ENCODE measurements at places on chromosomes 12 and 14.

DNA sequence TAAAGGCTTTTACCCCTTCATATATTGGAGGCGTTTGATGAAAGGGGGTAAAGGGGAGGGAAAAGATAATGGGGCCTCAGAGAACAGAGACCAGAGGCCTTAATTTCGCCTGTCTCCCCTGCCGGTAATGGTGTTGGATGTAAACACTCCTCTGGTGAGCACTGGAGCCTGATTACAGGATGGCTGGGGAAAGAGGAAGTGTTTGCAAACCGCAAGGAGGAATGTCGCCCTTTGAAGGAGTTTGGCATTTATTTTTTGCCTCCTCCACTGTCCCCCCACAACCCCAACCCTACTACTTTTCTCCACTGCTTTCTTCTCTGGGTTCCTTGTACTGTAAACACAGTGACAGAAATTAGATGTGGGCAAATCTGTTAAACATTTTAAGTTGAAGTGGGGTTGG, 211.9 kb upstream of the TBX3 start:
- DNase-seq: no peak

DNA sequence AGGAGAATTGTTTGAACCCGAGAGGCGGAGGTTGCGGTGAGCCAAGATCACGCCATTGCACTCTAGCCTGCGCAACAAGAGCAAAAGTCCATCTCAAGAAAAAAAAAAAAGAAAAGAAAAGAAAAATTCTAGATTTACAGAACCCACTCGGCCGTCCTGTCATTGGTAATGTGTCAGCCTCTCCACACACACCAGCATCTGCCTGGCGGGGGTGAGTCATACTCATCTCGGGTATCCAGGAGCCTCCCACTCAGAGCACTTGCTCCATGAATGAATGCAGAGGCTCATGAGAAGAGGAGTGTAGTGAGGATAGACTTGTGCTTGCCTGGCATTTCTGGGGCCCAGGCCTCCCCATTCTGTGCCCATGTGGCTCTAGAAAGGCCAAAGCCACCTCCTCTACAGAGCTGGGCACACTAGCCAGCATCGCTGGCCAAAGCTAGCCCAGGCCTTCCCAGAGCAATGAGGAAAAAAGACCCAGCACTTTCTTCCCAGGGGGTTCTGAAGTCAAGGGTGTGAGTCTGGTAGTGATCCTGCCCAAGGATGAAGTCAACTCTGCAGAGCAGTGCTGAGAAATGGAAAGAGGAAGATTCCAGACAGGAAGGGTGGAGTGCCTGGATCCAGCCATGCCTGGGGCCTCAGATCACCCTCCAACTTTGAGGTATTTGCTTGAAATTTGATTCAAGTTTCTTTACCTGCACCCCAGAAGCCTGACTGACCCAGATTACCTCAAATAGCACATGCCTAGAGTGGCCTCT, 31.2 kb upstream of the KLC1 start:
- DNase-seq: no peak

GRCh38 chr14:47149326-47149725, 497.7 kb upstream of the RPL10L start:
- no peak for DNase-seq

DNA sequence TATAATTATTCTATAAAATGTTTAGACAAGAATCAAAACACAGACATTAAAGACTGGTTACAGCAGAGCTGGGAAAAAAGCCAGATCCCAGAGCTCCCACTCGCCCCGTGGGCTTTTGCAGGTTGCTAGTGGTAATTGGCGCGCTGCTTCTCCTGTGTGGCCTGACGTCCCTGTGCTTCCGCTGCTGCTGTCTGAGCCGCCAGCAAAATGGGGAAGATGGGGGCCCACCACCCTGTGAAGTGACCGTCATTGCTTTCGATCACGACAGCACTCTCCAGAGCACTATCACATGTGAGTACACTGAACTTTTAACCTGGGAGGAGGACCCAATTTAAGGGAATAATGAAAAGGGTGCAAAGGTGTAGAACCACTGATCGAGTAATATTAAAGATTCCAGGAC, 7.5 kb downstream of the TMEM52B start:
- DNase-seq: peak; percentile 21

DNA sequence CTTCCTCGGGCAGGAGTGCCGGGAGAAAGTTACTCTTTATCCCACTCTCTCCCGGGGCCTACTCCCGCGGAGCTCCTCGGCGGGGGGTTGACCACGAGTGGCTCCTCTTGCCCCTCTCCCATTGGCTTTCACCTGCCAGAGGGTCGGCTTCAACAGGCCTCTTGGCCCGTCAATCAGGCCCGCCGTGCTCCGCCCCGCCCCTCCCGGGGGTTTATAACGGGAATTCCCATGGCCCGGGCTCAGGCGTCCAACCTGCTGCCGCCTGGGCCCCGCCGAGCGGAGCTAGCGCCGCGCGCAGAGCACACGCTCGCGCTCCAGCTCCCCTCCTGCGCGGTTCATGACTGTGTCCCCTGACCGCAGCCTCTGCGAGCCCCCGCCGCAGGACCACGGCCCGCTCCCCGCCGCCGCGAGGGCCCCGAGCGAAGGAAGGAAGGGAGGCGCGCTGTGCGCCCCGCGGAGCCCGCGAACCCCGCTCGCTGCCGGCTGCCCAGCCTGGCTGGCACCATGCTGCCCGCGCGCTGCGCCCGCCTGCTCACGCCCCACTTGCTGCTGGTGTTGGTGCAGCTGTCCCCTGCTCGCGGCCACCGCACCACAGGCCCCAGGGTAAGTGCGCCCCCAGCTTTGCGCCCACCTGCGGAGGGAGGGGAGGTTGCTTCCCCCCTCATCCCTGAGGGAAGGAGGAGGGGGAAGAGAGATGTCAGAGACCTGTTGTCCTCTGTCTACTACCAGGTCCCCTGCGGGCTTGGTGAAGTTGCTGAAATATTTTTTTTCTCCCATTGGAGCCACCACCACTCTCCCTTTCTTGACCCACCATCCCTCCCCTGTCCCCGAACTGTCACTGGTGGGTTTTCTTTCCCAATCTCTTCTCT, at the start of gene SMOC1:
Gene SMOC1 (plus strand): TSS at position 242 of the 869 bp plus-strand sequence. CDS start 263 bp downstream, at position 505.
- no peak for DNase-seq

DNA sequence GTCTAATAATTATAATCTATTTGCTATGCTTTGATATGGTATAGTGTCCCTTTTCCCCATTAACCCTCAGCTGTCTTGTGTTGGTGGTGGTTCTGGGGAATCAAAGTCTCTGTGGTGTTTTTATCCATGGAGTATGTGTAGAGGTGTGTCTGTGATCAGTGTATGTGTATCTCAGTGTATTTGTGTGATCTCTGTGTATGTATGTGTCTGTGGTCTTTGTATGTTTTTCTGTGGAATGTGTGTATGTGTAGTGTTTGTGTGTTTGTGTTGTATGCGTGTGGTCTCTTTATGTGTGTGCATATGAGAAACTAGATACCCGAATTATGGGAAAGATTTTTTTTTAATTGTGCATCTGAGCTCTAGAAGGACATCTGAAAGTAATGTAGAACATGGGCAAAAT, 1.1 kb downstream of the GPR33 start:
- no peak for DNase-seq

DNA sequence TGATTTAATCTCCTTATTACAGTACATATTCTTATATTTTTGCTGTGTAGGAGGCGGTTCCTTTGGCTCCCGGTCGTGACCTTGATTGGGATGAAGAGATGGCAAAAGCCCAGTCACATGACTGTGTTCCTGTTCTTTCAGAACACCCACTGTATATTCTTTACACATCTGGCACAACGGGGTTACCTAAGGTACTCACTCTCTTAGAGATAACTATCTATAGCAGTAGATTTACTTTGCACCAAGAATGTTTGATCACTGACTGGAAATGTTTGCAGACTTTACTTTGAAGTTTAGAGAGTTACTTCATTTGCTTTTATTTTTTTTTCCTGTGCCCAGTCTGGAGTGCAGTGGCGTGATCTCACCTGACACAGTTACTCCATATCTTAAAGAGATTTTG, 65.2 kb downstream of the ACSS3 start:
- DNase-seq: no peak

DNA sequence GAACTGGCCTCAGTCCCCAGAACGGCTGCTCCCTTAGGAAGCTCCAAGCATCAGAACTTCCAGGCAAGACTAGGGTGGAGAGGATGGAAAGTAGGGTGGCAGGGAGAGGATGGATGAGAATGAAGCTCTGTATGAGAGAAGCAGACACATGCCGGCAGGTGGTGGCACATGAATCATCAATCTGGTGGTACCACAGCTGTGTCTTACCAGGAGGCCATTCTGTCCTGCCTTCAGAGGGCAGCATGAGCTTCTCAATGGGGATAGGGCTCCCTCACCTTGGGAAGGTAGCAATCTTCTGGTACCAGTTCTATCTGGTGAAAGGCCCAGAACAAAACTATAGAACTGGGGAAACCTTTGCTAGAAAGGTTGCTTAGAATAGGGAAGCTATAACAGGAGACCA, 55.4 kb upstream of the PYGL start:
- DNase-seq: no peak
